ENCODE measurements at places on chromosomes 16 and 17. TPM values are rescaled to one million over a fixed set of nuclear protein-coding genes. Genes with fewer than 3 reads are reported as not detected.
A peak's percentile ranks its signal among the peaks of the same experiment; 100 is the strongest.

- DNase-seq, result no peak
These were observed 45.7 kb upstream of the FAM20A start for GRCh38 chr17:68646626-68647526.

GRCh38 chr16:49672753-49673152, 183.2 kb downstream of the ZNF423 start:
- no peak for DNase-seq

DNA sequence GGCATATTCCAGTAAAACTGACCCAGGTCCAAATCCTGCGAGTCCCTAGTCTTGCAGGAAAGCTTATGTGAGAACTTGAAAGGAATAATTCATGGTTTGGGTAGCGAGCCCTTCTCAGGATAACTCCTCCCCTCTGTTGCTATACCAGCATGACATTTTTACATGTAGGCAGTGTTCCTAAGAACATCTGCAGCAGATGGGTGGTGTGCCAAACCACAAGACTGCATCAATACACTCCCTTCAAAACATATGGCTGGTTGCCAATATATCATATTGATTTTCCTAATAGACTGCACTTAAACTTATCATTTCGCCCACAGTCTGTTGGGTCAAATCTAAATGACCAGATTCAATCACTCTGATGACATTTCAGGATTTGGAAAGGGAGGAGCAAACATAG, 19.9 kb downstream of the PSME3IP1 start:
- no peak for DNase-seq

DNA sequence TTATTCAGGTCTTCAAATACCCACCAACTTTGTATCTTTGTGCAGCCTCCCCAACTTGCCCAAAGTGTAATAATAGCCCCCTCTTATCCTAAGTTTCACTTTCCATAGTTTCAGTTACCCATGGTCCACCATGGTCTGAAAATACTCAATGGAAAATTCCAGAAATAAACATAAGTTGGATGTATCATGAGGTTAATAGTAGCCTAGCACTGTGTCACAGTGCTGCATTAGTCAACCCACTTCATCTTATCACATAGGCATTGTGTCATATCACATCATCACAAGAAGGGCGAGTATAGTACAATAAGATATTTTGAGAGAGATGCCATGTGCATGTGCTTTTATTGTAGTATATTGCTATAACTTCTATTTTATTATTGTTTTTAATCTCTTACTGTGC, 21.9 kb downstream of the OMG start:
- DNase-seq, result no peak

GRCh38 chr16:1054660-1055556, 17.6 kb upstream of the SSTR5 start:
- DNase-seq, result peak; percentile 46

GRCh38 chr16:66459878-66460277, 32.8 kb downstream of the BEAN1 start:
- no peak for DNase-seq

CTF1 gene
- 0.36 TPM for total RNA-seq

SLC4A1 gene
- total RNA-seq, result 6.8 TPM

CDH1 gene
- 2.0 TPM for total RNA-seq

Data from cerebellum (tissue), 4 donors.